ENCODE measurements at places on chromosomes 7 and 10. TPM values are rescaled to one million over a fixed set of nuclear protein-coding genes. Genes with fewer than 3 reads are reported as not detected.

The YAE1 gene
- 8.9 TPM for total RNA-seq

The CREB3L2 gene
- total RNA-seq = 47.0 TPM

The PRPS1L1 gene
- not detected for total RNA-seq

The GLRX3 gene
- total RNA-seq = 97.7 TPM

The TRRAP gene
- total RNA-seq = 62.4 TPM

The CALHM1 gene
- total RNA-seq = 0.25 TPM

The RARRES2 gene
- total RNA-seq = not detected

The HHEX gene
- total RNA-seq = 0.11 TPM

The HABP2 gene
- total RNA-seq = not detected

The TEX47 gene
- total RNA-seq = not detected

The PTPRE gene
- 20.5 TPM for total RNA-seq

The PLXDC2 gene
- not detected for total RNA-seq

The TCAF2 gene
- 21.3 TPM for total RNA-seq

The MRPS24 gene
- total RNA-seq = 83.6 TPM

The NFE2L3 gene
- 26.4 TPM for total RNA-seq

The VSTM2A gene
- not detected for total RNA-seq

The GRM3 gene
- total RNA-seq = not detected

The SLC18A3 gene
- total RNA-seq = not detected

The ZNF117 gene
- 5.8 TPM for total RNA-seq

The SRGN gene
- total RNA-seq = 215 TPM

The GPR26 gene
- total RNA-seq = not detected

The CALY gene
- not detected for total RNA-seq

The SPRN gene
- not detected for total RNA-seq

The HEPACAM2 gene
- total RNA-seq = not detected

The GPR85 gene
- not detected for total RNA-seq

The ECHDC3 gene
- total RNA-seq = not detected

The ZFYVE27 gene
- total RNA-seq = 33.9 TPM

The GALNT17 gene
- total RNA-seq = not detected

The OGDH gene
- total RNA-seq = 130 TPM

The TMEM229A gene
- not detected for total RNA-seq

The COL28A1 gene
- total RNA-seq = not detected

The SEMA4G gene
- total RNA-seq = 1.0 TPM

The GSTO2 gene
- total RNA-seq = 0.73 TPM

The PHYHIPL gene
- total RNA-seq = not detected

The TMEM139 gene
- total RNA-seq = 0.89 TPM

The LLCFC1 gene
- total RNA-seq = not detected

The TMEM178B gene
- total RNA-seq = 0.80 TPM

The TMEM72 gene
- not detected for total RNA-seq

The C10orf105 gene
- 0.61 TPM for total RNA-seq

The SNX10 gene
- total RNA-seq = 56.2 TPM

The MYO3A gene
- not detected for total RNA-seq
